ENCODE measurements at places on chromosomes 4 and X.
A peak's percentile ranks its signal among the peaks of the same experiment; 100 is the strongest.

DNA sequence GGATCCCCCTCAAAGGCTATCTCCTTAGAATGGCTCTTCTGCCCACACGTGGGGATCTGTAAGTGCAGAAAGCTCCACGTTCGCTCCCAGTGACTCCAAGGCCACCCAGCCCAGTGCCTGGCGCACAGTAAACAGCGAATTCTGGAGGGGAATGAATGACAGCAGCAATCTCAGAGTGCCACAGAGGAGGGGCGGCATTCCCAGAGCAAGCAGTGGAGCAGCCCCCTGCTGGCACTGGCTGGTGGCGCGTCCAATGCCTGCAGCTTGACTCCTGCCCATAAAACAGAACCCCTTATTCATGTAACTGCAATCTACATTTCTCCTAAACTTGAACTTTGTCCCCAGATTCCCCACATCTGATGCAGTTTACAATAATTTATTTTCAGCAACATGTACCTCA is 6.9 kb upstream of the HELT start:
- DNase-seq: no peak

DNA sequence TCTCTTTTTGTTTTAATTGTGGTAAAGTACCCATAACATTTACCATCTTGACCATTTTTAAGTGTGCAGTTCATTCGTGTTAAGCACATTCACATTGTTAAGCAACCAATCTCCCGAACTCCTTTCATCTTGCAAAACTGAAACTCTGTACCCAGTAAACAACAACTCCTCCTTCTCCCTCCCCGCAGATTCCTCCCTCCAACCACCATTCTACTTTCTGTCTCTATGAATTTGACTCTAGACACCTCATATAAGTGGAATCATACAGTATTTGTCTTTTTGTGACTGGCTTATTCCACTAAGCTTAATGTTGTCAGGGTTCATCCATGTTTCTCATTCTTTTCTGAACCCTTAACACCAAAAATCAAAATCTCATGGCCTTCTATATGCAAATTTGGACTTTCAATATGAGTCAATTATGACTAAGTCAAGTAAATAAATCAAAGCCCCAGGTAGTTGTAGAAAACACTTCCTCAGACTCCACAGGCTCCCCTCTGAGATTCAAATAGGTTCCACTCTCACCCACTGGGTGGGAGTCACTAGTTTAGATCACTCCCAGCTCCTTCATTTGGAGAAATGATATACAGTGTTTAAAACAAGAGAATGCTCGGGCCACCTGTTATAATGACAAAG is 9.8 kb upstream of the RTL5 start:
- DNase-seq: no peak

GRCh38 chrX:121389976-121390714 is 342.7 kb downstream of the GLUD2 start:
- no peak for DNase-seq

GRCh38 chr4:78937837-78938236 is 1.4 kb downstream of the PAQR3 start:
- DNase-seq: no peak

- DNase-seq: no peak
Measured at GRCh38 chrX:133188631-133189030, 29.5 kb downstream of the TFDP3 start.

- no peak for DNase-seq
Measured at GRCh38 chr4:9894644-9895332, 113.4 kb downstream of the DRD5 start.

DNA sequence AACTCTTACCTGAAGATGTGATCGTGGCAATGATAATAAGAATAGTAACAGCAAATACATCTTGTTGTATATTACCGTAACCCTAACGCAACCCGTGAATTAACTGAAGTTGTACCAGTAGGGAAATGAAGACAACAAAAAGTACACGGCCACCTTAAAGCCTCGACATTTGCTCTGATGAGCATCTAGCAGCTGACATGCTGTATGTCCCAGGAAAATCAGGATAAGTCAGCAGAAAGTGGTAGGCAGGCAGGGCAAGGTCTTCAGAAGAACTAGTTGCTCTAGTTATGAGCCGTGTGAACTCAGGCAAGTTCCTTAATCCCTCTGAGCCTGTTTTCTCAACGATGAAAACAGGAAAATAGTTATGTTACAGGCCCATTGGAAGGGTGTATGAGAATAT is 7.7 kb upstream of the ASB5 start:
- no peak for DNase-seq

- peak; percentile 33 for DNase-seq
Measured at GRCh38 chr4:176002007-176002613, 63.5 kb upstream of the WDR17 start.

- DNase-seq: no peak
Measured at GRCh38 chr4:87375719-87376291, 15.2 kb downstream of the HSD17B11 start.

- DNase-seq: no peak
Measured at GRCh38 chr4:156176896-156177295, 223.2 kb upstream of the CTSO start.

- DNase-seq: peak; percentile 23
Measured at GRCh38 chr4:7761720-7762119, 177.9 kb downstream of the AFAP1 start.

- no peak for DNase-seq
Measured at GRCh38 chr4:7003879-7004240, 39.3 kb upstream of the TADA2B start.

GRCh38 chr4:55068522-55068921 is 56.9 kb downstream of the KDR start:
- no peak for DNase-seq

- no peak for DNase-seq
Measured at GRCh38 chr4:172497321-172497720, 671.3 kb upstream of the GALNT7 start.

GRCh38 chrX:133399411-133399810 is 15.9 kb downstream of the GPC4 start:
- no peak for DNase-seq

GRCh38 chr4:120520761-120521160 is 401.8 kb downstream of the PRDM5 start:
- DNase-seq: no peak

- no peak for DNase-seq
Measured at GRCh38 chr4:70831293-70831692, 8.4 kb downstream of the GRSF1 start.

GRCh38 chr4:148056879-148057278 is 325.0 kb downstream of the ARHGAP10 start:
- DNase-seq: peak; percentile 69

DNA sequence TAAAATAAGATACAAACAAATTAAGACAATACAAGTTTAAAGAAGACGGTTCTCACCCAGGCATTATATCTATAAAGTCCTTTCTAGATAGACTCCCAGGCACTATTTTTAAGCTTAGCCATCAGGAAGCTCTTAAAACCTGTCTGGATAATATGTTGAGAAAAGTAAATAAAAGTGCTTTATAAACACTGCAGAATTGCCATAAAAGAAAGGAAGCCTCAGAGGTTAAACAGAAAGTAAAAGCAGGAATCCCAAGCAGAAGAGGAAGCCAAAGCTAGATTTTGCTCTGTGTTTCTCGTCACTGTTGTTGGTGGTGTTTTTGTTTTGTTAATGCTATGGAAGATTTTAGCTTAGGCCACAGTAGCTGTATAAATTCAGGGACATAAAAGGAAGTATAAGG is 1267.3 kb downstream of the PCDH19 start:
- no peak for DNase-seq

- DNase-seq: no peak
Measured at GRCh38 chrX:16113978-16114565, 9.3 kb upstream of the GRPR start.

- DNase-seq: peak; percentile 71
Measured at GRCh38 chr4:76208005-76208765, 5.4 kb downstream of the SCARB2 start.

DNA sequence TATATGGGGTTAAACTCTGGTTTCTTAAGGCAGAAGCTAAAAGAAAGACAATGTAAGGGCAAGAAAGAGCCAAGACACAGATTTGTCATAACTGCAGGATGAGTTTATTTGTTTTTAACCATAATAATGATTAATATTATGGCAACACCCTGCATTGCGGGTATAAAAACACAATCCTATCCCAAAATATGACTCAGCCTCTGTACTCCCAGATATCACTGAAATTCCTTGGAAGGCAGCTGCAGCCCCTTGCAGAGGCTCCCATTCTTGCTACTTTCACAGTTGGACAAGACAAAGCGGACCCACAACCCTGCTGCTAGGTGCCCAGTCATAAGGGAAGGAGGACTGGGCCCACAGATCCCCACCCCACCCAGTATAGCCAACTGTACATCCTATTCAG is 20.4 kb upstream of the FGF16 start:
- DNase-seq: no peak

DNA sequence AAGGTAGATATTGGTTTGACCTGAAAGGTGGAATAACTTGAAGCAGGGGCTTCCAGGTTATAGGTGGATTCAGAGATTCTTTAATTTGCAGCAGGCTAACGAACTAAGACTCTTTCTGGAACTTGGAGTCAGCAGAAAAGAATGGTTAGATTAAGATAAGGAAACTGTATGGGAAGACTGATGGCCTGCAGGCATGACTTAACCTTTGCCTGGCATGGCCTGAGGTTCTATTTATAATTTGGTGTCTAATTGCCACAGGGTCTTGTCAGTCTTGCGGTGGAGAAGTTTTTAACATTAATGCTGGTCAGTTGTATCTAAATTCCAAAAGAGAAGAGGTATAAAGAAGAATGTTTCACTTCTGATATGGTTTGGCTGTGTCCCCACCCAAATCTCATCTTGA is 110.3 kb upstream of the VCX3A start:
- DNase-seq: no peak

- no peak for DNase-seq
Measured at GRCh38 chrX:16842684-16843083, 27.5 kb downstream of the RBBP7 start.

GRCh38 chr4:2048831-2049230 is 10.3 kb upstream of the NAT8L start:
- no peak for DNase-seq

DNA sequence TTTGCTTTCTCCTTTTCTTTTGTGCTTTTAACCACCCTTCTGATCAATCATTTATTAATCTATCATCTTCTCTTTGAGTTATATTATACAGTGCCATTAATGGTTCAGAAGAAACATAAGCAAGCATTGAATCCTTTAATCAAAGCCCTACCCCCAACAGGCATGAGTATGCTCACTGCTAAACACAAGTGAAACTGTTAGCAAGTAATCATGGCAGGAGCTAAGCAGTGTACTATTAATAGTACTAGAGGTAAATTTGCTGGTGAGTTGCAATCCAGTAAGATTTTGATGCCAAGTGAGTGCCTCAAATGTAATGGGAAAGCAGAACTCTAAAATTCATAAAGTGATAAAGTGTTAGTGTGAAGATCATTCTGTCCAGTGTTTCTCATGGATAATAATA is 57.2 kb downstream of the FNIP2 start:
- no peak for DNase-seq

- DNase-seq: no peak
Measured at GRCh38 chr4:187910741-187911140, 84.8 kb upstream of the ZFP42 start.

DNA sequence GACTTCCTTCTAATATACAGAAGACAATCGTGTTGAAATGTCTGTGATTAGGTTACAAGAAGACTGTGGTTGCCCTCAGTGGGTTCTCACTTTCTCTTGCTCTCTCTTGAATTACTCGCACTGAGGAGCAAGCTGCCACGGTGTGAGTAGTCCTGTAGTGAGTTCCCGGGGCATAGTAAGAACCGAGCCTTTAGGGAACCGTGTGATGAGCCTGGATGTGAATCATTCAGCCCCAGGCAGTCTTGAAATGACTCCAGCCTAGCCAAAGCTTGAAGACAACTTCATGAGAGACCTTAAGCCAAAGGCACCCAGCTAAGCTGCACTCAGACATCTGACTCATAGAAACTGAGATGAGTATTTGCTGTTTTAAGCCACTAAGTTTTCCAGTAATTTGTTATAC is 292.7 kb downstream of the SPOCK3 start:
- no peak for DNase-seq

DNA sequence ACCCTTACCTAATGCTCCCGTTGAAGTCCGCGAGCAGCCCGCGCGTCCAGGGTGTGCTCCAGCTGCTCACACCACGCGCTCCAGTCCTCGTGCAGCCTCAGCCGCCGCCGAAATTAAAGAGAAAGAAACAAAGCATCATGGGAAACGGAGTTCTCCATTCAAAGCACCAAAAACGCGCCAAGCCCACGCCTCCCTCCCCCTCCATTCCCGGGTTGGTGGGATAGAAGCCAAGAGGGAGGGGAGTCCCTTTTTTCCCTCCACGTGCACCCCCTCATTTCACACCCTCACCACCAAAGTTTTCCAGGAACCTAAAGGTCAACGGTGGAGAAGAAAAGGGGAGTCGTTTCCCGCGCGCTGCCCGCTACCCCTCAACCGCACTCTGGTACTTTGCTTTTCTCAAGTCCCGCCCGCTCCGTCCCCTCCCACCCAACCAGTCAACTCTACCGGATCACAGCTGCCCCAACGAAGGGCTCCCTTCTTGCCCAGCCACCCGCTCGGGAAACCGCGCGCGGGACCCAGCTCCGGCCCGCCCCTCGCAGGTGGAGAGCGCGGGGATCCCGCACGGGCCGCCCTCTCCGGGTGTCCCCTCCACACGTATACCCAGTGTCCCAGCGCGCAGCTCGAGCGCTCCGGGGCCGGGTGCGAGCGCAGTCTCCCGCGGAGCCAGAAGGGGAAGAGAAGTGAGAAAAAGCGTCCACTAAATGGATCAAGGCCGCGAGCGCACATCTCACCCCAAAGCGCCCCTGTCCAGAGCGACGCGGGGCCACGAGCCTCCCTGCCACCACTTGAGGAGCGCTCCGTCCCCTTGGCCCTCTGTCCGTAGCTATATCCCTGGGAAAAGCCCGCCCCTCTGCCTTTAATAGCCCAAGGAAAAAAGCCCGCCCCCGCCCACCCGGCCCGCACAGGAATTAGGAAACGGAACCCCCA is 65.1 kb upstream of the CCDC160 start:
- DNase-seq: peak; percentile 39

- DNase-seq: no peak
Measured at GRCh38 chr4:176308441-176308840, 11.3 kb upstream of the SPCS3 start.

DNA sequence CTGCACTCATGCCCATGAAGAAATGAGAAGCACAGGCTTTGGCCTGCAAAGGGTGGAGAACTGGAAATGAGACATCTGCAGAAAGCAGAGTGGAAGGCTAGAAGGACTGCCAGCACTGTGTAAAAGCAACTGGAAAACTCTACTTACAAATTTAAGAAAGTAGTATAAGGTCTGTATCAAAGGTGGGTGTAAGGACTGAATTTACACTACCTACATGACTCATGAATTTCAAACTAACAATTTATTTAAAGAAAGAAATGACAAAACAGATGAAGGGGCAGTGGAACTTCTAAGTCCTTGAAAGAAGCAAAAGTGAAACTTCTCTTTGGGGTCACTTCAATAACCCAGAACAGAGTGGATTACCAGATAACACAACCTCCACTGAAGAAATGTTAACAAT is 71.2 kb downstream of the SLC10A7 start:
- no peak for DNase-seq

- DNase-seq: no peak
Measured at GRCh38 chrX:11893933-11894710, 136.1 kb downstream of the MSL3 start.

DNA sequence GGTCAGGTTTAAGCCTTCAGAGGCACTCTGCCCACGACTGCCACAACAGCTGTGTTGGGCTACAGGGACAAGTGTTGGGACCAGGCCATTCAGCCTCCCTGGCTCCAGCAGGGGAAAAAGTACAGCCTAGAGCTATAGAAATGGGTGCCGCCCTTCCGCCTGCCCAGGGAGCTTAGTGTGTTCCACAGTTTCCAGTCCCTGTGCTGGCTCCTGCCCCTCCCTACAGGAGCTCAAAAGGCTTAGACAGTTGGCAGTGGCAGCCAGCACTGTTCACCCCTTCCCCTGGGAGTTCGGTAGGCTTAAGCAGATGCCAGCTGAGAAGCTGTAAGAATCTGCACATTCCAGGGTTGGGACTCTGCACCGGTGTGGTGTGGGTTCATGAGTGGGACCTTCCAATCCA is 408.2 kb upstream of the INTU start:
- DNase-seq: no peak

Data from nucleus accumbens (tissue), 56 donors.